ENCODE measurements at places on chromosomes 1 and 21. TPM values are rescaled to one million over a fixed set of nuclear protein-coding genes. Genes with fewer than 3 reads are reported as not detected.

- no peak overlapping the region for H3K4me3 ChIP-seq
- H3K36me3 ChIP-seq = no peaks in the 10 kb centered on the region
- no peaks in the 10 kb centered on the region for H3K4me1 ChIP-seq
- no peak for DNase-seq
- H3K27ac ChIP-seq = no peak overlapping the region
Observed at GRCh38 chr1:17089506-17089905, 29.7 kb downstream of the PADI2 start.

Gene PLA2G2C
- total RNA-seq = 0.59 TPM

GRCh38 chr1:203843435-203843834 is 18.0 kb upstream of the SNRPE start:
- no peaks in the 10 kb centered on the region for H3K27me3 ChIP-seq
- H3K4me3 ChIP-seq = no peak overlapping the region
- peak overlapping the region; percentile 43 for H3K27ac ChIP-seq

GRCh38 chr1:7888248-7889081 is 35.6 kb upstream of the UTS2 start:
- no peaks in the 10 kb centered on the region for H3K4me1 ChIP-seq
- DNase-seq = no peak
- H3K4me3 ChIP-seq = no peak overlapping the region
- peaks cover 18% of the 10 kb centered on the region for H3K27me3 ChIP-seq
- no peak overlapping the region for H3K27ac ChIP-seq

GRCh38 chr1:169989246-169989645 is 85.2 kb downstream of the KIFAP3 start:
- peaks cover 2% of the 10 kb centered on the region for H3K36me3 ChIP-seq
- H3K4me3 ChIP-seq = no peak overlapping the region

DNA sequence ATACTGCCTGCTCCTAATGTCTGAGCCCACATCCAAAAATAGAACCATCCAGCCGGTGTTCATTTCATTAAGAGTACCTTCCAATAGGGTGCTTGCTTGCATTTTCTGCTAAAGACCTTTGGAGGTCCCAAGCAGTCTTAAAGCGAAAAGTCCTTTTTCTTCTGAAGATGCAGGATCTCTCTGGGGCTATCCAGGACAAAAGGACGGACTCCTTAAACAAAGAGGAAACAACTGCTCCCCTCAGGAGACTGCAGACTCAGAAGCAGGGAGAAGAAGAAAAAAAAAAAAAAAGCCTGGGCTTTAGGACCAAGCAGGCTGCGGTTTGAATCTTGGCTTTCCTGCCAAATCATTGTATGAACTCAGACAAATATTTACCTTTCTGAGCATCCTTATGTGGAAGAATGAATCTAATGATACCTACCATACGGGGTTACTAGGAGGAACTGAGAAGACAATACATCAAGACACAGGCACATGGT is 204.0 kb downstream of the PLPP3 start:
- no peak overlapping the region for H3K27ac ChIP-seq
- no peaks in the 10 kb centered on the region for H3K36me3 ChIP-seq
- H3K27me3 ChIP-seq = peaks cover 3% of the 10 kb centered on the region
- no peak for DNase-seq
- no peak overlapping the region for H3K4me3 ChIP-seq

DNA sequence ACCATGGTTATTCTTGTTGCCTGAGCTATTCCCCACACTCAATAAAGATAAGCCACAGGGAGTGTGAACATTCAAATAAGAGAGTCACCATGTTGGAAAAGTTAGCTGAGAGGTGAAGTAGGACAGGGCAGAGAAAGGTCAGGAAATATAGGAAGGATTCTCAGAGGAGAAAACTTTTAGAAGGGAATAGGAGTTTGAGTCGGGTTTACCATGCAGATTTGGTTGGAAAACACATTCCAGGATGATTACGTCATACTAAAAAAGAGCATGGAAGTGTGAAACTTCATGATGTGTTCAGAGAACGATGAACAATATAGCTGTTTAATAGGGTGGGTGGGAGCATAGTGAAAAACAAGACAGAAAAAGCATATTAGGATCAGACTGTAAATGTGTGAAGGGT is 1125.3 kb upstream of the ADGRL2 start:
- H3K27ac ChIP-seq = no peak overlapping the region
- no peaks in the 10 kb centered on the region for H3K36me3 ChIP-seq
- no peak overlapping the region for H3K4me3 ChIP-seq
- no peaks in the 10 kb centered on the region for H3K4me1 ChIP-seq
- no peak for DNase-seq
- no peaks in the 10 kb centered on the region for H3K27me3 ChIP-seq

Gene LCE1E
- total RNA-seq = not detected

Gene FMN2
- not detected for total RNA-seq

- no peaks in the 10 kb centered on the region for H3K36me3 ChIP-seq
- peaks cover 1% of the 10 kb centered on the region for H3K27me3 ChIP-seq
- DNase-seq = no peak
- no peak overlapping the region for H3K4me3 ChIP-seq
Observed at GRCh38 chr1:87972811-87973210, 644.1 kb downstream of the LMO4 start.

- peaks cover 13% of the 10 kb centered on the region for H3K36me3 ChIP-seq
- H3K4me3 ChIP-seq = peak overlapping the region; percentile 89
- peak overlapping the region; percentile 98 for H3K27ac ChIP-seq
- peaks cover 7% of the 10 kb centered on the region for H3K4me1 ChIP-seq
- no peaks in the 10 kb centered on the region for H3K27me3 ChIP-seq
- no peak for DNase-seq
Observed at GRCh38 chr1:58699011-58699762, 675 bp downstream of the MYSM1 start.

GRCh38 chr1:20439282-20439681 is 46.7 kb downstream of the CAMK2N1 start:
- no peaks in the 10 kb centered on the region for H3K4me1 ChIP-seq
- H3K36me3 ChIP-seq = no peaks in the 10 kb centered on the region
- H3K27ac ChIP-seq = no peak overlapping the region
- peaks cover 20% of the 10 kb centered on the region for H3K27me3 ChIP-seq

DNA sequence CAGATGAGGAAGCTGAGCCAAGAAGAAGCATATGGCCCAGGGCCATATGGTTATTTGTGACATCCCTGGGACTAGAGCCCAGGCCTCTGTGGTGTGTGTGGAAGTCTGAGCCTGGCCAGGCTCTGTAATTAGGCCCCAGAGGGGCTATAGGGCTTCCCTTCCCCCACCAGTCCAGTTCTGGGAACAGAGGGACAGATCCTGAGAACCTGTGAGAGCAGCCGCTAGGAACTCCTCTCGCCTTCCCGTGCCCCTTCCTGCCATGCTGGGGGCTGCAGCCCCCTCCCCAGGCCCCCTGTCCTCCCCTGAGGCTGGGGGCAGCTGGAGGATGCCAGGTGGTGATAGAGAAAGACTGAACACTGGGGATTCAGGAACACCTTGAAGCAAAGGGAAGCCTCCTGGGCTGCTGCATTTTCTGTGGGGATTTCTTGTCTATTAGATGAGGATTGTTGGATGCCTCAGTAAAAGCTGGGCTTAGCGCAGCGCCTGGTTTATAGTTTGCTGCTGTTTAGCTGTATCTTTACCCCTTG is 33.3 kb downstream of the COQ8A start:
- no peaks in the 10 kb centered on the region for H3K27me3 ChIP-seq
- no peak for DNase-seq
- peaks cover 5% of the 10 kb centered on the region for H3K4me1 ChIP-seq

Gene INSRR
- 0.54 TPM for total RNA-seq

GRCh38 chr21:26939601-26940111 is 27.2 kb downstream of the ADAMTS5 start:
- H3K36me3 ChIP-seq = no peaks in the 10 kb centered on the region
- no peaks in the 10 kb centered on the region for H3K27me3 ChIP-seq
- H3K27ac ChIP-seq = no peak overlapping the region
- H3K4me3 ChIP-seq = no peak overlapping the region
- no peaks in the 10 kb centered on the region for H3K4me1 ChIP-seq

DNA sequence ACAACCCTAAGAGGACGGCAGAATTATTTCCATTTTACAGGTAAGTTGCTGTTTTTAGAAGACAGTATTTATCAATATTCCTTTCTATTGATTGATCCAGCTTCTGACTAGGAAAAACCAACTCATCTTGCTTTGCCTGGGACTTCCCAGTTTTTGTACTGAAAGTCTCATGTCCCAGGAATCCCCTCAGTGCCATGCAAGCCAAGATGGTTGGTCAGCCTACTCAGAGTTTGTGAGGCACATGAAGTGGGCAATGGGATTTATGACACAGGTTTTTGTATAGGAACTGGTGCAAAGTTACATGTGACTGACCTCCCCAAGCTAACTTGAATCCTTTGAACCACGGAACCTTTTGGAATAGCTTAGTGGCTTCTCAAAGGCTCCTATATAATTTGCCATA is 45.5 kb downstream of the GNG12 start:
- DNase-seq = no peak
- H3K27me3 ChIP-seq = peaks cover 2% of the 10 kb centered on the region
- no peaks in the 10 kb centered on the region for H3K36me3 ChIP-seq
- no peak overlapping the region for H3K27ac ChIP-seq
- no peak overlapping the region for H3K4me3 ChIP-seq

Gene LCE1D
- total RNA-seq = not detected

DNA sequence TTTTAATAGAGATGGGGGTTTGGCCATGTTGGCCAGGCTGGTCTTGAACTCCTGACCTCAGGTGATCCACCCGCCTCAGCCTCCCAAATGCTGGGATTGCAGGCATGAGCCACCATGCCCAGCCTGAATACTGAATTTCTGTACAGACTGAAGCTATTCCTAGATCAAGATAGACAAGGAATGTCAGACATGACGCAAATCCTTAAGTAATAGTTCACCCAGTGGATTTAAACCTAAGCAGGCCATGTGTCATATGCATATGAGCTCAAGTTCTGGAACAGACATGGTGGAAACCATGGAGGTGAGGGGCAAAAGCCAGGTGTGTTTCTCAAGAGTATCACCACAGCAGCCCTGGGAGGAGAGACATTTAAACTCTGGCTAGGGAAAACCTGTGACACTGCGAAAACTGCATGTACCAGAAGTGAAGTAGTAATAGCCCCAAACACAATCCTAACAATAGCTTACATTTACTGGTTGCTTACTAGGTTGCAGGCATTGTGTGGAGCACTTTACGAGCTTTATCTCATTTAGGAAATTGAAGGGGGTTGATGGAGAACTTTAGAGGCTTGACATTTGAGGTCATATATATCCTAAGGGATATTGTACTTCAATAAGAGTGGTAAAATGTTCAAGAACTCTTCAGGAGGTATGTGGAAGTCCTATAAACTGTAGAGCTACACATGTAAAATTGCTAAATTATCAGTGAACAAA is 31.7 kb upstream of the MAN1A2 start:
- peaks cover 2% of the 10 kb centered on the region for H3K27me3 ChIP-seq
- H3K36me3 ChIP-seq = no peaks in the 10 kb centered on the region

- peak overlapping the region; percentile 84 for H3K27ac ChIP-seq
- peaks cover 2% of the 10 kb centered on the region for H3K27me3 ChIP-seq
- DNase-seq = peak; percentile 27
- H3K4me1 ChIP-seq = peaks cover 42% of the 10 kb centered on the region
Observed at GRCh38 chr21:15732290-15732995, 2.7 kb downstream of the USP25 start.

Gene RGS16
- total RNA-seq = 35.6 TPM

Gene SHE
- total RNA-seq = not detected

DNA sequence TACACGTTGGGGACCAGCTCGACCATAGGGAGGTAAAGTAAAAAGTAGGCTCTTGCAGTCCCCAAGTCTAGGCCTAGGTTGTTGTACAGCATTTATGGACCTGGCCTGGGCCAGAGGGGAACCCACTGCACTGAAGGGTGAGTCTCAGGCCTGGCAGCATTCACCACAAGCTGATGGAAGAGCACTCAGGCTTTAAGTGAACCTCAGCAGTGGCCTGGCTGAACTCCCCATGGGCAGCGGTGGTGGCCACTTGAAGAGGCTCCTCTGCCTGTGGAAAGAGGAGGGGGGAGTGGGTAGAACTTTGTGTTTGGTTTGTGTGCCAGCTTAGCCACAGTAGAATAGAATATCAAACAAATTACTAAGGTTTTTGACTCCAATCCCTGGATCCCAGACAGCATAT is 176.2 kb upstream of the PRMT6 start:
- no peak overlapping the region for H3K27ac ChIP-seq
- H3K27me3 ChIP-seq = no peaks in the 10 kb centered on the region
- DNase-seq = no peak
- no peaks in the 10 kb centered on the region for H3K4me1 ChIP-seq

Gene TNFRSF18
- 135 TPM for total RNA-seq

DNA sequence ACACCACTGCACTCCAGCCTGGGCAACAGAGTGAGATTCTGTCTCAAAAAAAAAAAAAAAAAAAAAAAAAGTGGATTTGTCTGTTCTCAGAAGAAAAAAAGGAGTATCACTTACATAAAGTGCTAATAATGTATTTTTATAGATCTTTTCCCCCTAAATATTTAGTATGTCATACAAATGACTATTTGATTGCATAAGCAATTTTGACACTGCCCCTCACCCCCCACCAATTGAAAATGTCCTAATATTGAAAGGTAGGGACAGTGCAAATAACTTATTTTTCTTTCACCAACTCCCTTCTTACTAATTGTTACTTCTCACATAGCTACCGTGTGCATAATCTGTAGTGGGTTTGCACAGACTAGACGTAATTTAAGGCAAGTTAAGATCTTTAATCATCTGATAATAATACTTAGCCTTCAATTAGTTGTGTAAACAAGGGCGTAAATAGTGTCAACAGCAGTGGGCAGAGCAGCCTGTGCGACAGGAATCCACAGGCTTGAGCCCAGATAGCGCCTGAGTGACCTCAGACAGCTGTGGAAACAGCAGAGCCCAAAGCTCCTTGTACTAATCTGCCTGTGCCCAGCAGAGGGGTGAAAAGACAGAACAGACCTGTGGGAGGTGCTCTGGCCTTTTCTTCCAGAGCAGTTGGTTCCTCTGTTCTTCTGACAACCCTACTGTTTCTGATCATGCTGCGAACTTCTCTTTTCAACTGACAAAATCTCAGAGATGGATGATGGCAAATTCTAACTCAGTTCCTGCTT is 4.5 kb upstream of the IER5 start:
- H3K4me3 ChIP-seq = no peak overlapping the region
- peaks cover 7% of the 10 kb centered on the region for H3K36me3 ChIP-seq
- no peak overlapping the region for H3K27ac ChIP-seq
- peaks cover 25% of the 10 kb centered on the region for H3K4me1 ChIP-seq

Gene FCRL1
- total RNA-seq = 0.29 TPM

DNA sequence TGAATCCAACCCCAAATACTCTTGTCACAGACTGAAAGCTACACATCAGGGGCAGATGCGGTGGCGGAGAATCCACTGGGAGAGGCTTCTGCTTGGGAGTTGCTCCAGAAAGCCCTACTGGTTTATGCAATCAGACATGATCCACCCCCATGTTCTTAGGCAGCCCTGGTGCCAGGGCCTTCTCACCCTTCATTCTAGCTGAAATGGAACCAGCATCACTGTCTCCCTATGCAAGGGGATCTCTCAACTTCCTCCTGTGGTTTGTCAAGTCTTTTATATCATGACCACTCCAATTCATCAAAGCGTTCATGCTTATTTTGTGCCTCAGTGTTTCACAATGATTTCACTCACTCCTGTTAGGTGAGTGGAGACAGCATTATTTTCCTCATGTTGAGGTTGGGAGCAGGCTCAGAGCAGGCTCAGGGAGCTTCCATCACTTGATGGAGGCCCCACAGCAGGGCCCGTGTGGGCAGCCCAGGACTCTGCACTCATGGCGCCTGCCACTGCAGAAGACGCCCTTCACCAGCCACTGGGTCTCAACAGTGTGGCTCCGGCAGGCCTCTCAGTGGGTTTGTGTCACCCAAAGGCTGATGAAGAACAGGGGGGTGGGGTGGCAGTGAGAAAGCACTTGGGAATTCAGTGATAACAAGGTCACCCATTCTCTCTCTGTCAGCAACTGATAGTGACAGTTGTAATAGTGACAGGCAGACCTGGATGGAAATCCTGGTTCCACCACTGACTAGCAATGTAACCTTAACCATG is 67.1 kb downstream of the CD58 start:
- H3K4me1 ChIP-seq = peaks cover 57% of the 10 kb centered on the region
- DNase-seq = peak; percentile 58

Measured in activated CD8-positive, alpha-beta T cell treated with anti-CD3 and anti-CD28 coated beads for 36 hours (primary cell).